Stimulated activated CD4-positive, alpha-beta T cell treated with anti-CD3 and anti-CD28 coated beads, Interleukin-15, amount 100 ng/mL, for 1 hour (primary cell): ENCODE measurements at places on chromosomes 2 and 18.

- DNase-seq, result no peak
These were observed 19.8 kb downstream of the ARL5A start for GRCh38 chr2:151808258-151809072.

DNA sequence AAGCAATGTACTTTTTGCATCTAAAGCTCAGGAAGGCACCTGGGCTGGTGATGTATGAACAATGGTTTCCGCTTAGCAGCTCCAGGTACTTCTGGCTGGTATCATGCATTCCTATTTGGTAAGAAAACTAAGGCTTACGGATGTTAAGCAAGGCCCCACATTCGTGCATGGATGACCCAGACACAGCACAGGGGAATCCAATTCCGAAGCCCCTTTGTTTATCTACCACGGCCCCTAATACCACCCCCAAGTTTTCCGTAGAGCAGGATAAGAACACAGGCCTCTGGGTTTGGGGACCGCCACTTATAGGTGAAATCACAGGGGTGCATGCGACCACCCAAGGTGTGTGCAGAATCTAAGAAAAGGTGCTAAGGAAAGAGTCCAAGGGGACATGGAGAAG, 192.1 kb upstream of the ID2 start:
- no peak for DNase-seq

DNA sequence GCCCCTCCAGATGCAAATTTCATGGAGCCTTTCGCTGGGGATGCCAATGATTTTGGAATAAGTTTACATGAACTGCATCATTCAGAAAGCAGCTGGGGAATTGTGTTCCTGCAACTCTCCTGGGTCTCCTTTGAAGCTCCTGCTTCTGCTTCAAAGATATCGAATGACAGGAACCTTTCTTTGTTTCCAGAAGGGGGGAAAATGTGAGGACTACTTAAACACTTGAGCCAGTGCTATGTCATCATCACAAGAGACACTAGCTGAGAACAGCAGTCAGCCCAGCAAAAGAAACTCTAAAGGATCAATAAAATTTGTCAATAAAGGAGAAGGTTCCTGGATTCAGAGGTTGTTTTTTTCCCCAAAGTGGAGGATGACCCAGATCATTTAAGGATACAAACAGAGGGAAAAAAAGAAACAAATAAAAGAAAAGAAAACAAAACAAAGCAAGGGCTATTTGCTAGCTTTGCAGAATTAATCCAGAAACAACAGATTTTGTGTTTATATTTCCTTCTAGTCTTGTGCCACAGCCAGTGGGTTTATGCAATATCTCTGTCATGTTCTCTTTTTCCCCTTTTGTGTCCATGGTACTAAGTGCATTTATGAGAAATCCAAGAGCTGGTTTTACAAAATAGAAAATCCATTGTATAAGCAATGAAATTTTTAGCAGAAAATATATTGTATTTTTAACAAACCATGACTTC, 463.7 kb downstream of the CDH2 start:
- no peak for DNase-seq

DNA sequence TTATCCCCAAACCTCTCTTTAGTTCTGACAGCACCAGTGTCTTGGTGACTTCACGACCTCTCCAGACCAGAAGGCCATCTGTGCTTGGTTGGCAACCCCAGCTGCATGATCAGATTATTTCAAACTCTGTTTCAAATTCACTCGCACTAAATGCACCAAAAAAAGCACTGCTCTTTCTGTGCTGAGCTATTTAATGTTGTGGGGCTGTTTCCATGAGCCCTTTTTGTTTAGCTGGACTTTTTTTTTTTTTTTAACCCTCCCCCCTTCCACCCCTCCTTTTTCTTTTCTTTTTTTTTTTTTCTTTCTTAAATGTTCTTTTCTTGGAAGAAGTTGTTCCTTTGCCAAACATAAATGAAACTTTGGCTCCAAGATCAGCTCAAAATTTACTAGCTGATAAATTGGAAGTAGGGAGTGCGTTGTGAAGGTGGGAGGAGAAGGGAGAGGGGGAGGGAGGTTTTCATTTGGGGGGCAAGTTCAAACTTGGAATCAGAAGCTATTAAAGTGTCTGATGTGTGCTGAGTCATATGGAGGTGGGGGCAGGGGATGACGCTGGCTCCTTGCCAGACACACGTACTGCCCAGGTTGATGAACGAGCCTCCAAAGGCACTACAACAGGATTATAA, 543.0 kb upstream of the TNP1 start:
- DNase-seq, result no peak

DNA sequence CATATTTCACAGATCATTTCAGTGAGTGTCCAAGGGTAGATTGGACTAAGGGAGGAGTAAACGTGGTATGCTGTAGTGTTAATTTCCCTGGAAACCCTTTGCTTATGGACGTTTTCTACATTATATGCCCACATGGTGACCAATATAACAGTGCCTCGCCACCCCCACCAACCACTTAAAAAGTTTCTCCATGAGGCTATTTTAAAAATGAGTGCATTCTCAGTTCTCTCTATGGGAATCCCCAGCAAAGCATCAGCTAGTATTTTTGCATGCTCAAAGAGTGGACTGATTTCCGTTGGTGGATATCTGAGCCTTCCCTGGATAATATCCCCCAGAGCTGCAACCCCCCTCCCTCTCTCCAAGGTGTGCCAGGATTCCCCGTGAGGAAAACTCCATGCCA, 73.2 kb downstream of the TGFA start:
- no peak for DNase-seq

- DNase-seq, result no peak
These were observed 61.6 kb upstream of the PARD3B start for GRCh38 chr2:204483608-204484081.

DNA sequence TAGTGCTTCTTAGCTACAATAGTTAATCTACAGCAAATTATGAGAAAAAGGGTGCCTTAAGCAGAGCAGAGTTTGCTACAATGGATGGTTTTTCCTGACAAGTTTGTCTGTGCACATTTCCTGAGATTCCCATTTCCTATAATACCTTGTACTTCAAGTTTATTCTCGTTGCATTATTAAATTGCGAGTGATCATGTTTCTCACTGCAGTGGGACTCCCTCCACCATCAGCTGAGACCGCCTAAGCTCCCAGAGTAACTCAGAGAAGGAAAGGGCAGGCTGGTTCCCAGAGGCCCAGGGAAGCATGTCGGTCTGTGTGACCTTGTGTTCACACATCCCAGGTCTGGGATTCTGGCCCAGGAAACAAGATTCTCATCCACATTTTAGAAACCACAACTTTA, 162.1 kb downstream of the ARL4C start:
- DNase-seq, result no peak
